Iris pigment epithelial cell (primary cell): ENCODE measurements at places on chromosomes 6 and 20.

GRCh38 chr20:38148328-38149102 is 16.6 kb downstream of the TGM2 start:
- DNase-seq: no peak

DNA sequence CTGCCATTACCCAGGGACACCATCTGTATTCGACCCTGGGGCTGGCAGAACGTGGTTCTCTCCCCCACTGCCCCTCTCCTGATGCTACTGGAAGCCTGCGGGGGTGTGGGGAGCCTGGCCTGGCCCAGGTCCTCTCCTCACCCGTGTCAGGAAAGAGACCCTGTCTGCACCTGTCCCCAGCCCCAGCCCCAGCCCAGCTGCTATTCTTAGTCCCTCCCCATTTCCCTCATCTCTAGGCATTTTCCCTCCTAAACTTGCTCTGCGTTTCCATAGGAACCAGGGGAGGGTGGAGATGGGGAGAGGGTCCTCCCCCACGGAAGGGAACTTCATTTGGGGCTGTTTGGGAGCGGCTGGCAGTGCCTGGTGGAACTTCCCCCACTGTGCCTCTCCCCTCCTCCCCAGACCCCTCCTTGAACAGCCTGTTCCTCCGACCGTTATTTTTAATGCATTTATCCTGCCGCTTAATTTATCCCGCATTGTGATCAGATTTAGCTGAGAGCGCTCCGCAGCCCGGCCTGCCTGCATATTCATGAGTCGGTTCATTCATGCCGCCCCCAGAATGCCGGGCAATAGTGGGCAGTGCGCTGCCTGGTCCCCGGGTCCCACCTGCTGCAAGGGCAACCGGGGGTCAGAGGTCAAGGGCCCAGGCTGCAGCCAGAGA is 31.8 kb upstream of the DLGAP4 start:
- no peak for DNase-seq

DNA sequence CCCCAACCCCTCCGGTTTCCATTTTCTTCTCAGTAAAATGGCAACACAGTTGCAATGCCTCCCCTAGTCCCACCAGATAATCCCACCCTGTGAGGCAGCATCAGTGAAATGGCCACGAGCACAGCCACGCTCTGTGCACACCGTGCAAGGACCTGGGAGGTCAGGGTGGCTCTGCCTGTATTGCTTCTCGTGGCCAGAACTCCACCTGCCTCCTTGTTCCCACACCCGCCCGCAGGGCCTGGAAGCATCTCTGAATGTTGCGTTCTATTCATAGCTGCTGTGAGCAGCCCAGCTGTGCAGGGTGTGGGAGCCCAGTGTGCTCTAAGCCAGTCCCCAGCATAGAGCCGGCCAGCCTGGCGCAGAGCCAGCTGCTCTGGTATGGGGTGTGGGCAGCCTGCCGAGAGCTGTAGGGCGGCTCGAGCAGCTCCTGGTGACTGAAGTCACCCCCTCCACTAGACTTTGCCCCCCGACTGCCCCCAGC is 161.1 kb downstream of the DLL1 start:
- DNase-seq: peak; percentile 7

GRCh38 chr6:69719602-69720193 is 77.1 kb downstream of the LMBRD1 start:
- peak; percentile 50 for DNase-seq

DNA sequence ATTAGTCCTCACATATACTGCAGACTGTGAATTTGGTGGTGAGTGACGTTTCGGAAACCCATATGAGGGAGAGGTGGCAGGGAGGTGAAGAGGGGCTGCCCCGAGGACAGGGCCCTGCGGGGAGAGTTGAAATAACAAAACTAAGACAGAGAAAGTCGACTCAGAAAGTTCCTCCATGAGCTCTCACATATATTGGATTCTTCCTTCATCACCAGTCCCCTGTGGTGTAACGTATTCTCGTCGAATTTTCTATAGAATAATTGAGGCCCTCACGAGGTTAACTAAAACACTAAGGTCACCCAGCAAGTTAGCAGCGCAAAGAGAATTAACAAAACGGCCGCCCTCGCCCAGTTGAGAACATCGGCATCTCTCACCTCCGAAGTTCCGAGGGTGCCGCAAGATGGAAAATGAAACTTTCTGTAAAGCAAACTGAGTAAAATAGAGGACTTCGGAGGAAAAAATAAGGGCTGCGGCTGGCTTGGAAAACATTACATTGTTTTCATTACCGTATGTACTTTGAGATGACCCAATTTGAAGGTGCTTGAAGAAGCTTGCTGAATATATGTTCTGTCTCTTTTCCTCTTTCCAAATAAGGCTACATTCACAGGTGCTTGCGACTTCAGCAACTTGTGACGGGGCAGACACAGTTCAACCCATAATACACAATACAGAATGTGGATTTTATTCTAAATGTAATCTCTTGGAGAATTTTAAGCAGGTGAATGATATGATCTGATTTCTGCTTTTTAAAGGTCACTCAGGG is 490.9 kb upstream of the JARID2 start:
- DNase-seq: no peak

DNA sequence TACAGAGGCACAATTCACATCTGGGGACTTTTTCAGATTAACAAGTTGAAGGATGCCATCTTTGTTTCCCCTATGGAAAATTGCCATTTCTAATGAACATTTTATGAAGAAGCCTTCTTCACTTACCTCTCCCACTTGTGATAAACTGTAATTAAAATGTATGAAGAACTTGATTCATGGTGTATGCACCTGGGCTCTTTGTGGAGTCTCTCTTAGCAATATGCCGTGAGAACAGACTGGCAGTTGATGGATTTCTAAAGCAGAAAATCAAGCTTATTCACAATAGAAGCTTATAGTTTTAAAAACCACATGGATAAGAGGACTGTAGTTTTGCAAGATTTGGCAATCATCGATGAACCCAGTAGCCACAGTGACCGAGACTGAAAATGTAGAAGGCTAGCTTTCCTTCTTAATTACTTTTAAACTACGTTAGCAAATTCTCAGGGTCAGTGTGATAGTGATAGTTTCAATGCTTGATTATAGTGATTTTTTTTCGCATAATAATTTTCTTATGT is 270.6 kb downstream of the PRL start:
- peak; percentile 22 for DNase-seq

GRCh38 chr6:89368107-89368506 is 15.6 kb upstream of the UBE2J1 start:
- DNase-seq: peak; percentile 53

DNA sequence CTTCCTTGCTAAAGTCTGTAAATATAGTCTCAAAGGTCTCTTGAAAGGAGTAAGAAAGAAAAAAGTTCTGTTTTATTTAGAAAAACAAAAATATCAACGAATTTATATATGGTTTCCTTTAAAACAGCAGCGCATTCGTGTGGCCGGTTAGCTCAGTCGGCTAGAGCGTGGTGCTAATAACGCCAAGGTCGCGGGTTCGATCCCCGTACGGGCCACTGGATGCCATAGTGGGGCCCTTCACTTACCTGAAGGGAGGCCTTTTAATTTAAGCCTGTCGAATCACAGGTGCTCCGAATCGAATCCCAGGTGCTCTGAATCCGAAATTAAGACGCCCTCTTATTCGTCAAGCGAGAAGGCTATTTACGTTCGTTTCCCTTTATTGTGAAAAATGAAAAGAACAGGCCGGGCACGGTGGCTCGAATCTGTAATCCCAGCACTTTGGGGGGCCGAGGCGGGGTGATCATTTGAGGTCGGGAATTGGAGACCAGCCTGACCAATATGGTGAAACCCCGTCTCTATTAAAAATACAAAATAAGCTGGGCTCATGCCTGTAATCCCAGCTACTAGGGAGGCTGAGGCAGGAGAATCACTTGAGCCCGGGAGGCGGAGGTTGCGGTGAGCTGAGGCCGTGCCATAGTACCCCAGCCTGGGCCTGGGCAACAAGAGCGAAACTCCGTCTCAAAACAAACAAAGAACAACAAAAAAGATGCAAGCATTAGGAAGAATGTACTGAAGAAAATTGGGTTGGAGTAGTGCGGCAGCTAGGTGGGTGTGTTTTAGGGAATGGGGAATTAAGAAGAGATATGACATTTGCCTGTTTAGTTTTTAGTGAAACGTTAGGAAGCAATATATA is 195.8 kb upstream of the ZNF184 start:
- DNase-seq: peak; percentile 74

- DNase-seq: no peak
Measured at GRCh38 chr20:58971429-58971828, 9.6 kb upstream of the NELFCD start.
